ENCODE measurements at places on chromosomes 1 and 21.

- DNase-seq = no peak
Observed at GRCh38 chr1:6700853-6701436, 671 bp downstream of the DNAJC11 start.

DNA sequence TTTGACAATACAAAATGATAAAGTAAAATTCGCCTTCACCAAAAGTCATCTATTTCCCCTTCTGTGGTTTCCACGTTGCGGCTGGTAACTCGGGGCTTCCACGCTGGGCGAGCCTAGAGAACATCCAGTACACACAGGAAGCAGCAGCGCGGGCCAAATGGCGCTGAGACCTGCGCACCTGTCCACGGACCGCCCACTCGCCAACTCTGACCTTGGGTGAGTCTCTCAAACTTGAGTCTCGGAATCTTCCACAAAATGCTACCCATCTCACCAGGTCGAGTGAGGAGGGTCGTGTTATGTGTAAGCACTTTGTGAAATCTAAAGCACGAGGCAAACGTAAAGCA lies 820 bp upstream of the TTF2 start:
- DNase-seq = no peak

- peak; percentile 47 for DNase-seq
Observed at GRCh38 chr1:16189921-16190621, 22.4 kb downstream of the ARHGEF19 start.

- peak; percentile 91 for DNase-seq
Observed at GRCh38 chr21:26835027-26835713, 10.0 kb downstream of the ADAMTS1 start.

- DNase-seq = no peak
Observed at GRCh38 chr1:246482805-246483568, 24.1 kb downstream of the SMYD3 start.

DNA sequence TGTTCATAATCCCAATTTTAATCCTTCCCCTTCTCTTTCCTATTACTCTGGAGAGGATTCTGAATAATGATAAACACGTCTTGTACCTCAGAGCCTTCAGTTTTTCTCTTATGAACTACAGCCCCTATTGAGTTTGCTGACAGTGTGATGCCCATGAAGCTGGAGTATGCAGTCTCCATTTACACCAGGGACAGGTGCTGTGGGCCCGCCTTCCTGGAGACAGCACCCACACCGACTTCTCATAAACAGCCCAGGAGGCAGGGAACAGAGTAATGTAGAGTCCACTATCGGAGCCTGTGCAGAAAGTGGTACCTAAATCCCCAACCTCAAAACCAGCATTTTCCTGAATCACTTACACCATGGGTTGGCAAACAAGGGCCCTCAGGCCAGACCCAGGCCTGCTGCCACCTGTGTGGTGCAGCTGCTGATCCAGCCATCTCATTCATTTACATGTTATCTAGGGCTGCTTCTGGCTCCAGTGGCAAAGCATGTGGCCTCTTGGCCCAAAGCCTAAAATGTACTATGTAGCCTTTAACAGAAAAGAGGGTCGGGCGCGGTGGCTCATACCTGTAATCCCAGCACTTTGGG lies 95.1 kb upstream of the KRTAP19-8 start:
- DNase-seq = no peak

DNA sequence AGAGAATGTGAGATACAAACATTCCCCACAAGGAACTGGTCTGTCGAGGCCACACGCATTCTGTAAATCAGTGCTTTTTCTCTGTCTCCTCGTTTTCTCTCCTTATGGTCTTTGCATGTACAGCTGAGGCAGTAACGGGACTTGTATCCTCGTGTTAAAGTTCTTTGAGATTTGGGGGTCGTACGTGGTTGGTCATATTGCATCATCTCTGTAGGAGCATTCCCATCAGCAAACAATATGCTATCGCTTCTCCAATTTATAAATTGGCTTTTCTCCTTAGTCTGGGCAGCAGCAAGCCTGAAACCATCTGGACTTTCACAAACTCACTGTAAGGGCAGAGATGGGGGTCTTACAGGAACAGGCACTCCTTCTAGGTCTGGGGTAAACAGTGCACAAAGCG lies 13.0 kb upstream of the TRIM17 start:
- no peak for DNase-seq

DNA sequence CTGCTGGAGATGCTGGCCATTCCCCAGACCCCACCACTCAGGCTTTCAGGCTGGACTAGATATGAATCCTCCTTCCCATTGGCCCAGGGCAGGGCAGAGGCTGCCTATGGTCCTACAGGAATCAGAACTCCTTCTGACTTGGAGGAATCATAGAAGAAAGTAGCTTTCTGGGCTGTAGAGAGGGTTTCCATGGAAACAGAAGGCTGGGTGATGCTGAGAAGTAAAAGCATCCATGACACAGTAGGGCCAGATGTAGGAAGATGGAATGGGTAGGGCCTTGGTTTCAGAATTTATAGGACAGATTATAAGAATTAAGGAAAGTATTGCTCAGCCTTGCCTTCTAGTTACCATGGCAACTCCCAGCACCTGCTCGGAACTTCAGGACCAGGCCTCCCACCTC lies 9.0 kb downstream of the NT5C1A start:
- no peak for DNase-seq

GRCh38 chr1:9320520-9321479 lies 28.1 kb downstream of the SPSB1 start:
- no peak for DNase-seq

GRCh38 chr1:18109058-18109755 lies 1.6 kb downstream of the IGSF21 start:
- DNase-seq = no peak

GRCh38 chr1:39789571-39790110 lies 976 bp upstream of the BMP8B start:
- no peak for DNase-seq

GRCh38 chr1:11394592-11395245 lies 84.2 kb upstream of the DISP3 start:
- DNase-seq = no peak

- DNase-seq = no peak
Observed at GRCh38 chr1:110559157-110559556, 40.2 kb upstream of the KCNA10 start.

GRCh38 chr1:119771016-119771415 lies 2.3 kb upstream of the HMGCS2 start:
- no peak for DNase-seq

DNA sequence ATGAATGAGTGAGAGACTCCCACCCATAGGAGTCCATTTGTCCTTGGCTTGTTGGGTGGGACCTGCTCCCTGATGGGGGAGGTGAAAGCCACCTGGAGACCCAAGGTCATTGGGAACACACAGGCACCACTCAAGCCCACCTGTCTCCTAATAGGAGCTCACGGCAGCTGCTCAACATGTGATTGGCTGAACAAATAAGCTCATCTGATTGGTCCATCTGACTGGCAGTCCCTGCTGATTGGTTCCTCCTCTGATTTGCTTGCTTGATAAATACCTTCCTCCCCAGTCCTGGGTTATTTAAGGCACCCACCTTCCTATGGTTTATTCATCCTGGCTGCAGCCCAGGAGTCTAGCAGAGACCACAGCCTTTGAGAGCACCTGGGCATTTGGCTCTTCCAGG lies 502.9 kb downstream of the PTPRU start:
- no peak for DNase-seq

GRCh38 chr1:15948595-15949452 lies 27.1 kb downstream of the ZBTB17 start:
- peak; percentile 90 for DNase-seq

DNA sequence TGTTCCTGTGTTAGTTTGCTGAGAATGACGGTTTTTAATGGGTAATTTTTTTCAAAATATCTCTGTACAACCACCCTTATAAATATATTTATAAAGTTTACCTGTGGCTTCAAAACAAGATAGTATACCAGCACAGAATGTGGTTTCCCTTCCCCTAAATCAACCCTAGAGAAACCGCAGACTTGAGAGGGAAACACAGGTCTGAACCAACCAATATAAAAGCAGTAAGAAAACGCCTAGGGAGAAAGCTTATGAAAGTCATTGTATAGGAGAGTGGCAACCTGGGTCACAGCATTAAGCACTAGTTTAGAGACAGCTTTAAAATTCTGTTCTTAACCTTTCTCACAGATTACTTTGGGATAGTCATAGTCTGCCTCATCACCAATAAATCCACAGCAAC lies 180.6 kb upstream of the LHX8 start:
- DNase-seq = no peak

DNA sequence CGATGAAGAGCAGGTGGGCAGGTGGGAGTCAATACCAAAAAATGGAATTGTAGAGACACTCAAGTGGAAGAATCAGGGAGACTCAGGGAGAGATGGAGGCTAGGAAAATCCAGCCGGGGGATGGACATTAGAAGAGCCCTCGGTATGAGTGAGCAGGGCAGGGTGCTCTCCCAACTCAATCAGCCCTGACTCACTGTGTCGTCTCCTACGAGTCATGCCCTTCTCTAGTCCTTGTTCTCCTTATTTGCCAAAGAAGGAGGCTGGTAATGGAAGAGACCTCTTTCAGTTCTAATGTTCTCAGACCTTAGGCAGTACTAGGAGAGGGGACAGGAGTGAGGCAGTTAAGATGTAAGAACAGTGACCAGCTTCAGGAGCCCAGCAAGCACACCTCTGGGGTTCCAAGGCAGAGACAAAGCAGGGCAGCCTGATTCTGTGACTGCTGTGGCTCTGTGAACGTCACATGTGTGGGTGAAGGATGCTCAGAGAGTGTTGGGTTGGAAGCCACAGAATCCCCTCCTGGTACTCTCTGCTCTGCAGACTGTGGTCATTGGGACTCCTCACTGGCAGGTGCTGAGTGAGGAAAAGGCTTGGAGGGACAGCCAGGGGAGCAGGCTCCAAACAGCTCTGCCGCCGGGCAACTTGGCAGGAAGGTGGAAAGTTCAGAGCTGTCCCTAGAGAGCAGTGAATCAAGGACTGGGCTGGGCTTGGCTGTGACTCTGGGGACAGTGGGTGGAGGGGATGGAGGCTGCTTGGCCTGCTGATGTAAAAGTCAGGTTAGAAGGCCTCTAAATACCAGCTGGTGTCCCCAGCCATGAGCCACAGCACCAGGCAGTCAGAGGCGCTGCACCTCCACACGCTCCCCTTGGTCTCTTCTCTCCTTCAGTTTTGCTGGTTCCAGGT lies 11.1 kb upstream of the GJA5 start:
- DNase-seq = no peak

GRCh38 chr1:207077470-207078377 lies 10.9 kb upstream of the C4BPB start:
- DNase-seq = peak; percentile 77

DNA sequence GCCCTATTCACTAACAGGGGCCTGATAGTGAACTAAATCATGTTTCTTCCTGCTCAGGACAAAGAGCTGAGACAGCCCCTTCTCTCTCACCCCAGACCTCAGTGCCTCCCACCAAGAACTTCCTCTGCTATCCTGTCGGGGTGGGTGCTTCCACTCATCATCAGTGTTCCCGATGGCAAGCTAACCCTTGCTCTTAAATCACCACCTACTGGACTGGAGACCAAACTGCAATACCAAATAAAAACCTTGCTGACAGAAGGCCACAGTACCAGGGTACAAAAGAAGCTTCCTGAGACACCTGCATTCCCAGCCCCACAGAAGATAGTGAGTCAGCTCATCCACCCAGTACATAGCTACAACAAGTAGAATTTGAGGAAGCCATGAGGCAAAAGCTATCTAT lies 799.5 kb downstream of the LTN1 start:
- no peak for DNase-seq

- DNase-seq = no peak
Observed at GRCh38 chr1:245583575-245584330, 429.0 kb downstream of the KIF26B start.

DNA sequence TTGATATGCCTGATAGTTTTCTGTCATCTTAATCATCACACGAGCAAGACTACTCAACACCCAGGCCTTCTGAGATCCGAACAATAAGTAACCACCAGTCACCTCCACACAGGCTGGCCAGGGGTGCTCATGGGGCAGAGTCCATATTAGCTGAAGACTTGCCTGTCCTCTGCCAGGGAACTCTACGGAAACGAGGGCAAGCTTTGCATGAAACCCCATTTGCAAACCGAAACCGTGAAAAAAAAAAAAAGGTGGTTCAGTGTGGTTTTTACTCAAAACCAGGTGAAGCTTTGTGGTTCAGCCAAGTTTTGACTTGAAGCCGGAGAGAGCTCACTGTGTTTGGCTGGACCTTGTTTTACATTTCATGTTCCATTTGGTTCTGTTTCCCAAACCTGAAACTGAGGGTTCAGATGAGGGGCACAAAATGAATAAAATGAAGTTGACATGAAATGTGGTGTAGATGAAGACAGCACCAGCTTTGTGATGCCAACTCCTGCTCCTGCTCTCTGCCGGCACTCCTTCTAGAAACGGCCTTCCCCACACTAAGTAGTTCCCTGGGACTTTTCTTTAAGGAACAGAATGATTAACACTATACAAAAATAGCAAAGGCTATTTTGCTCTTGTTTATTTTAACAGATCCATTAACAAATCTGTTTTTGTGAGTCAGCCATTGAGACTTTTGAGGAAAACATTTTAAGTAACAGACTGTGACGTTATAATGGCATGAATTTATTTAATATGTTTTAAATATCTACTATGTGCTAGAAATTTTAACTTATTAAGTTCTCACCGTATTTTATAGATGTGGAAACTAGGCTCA lies 74.7 kb downstream of the RUNX1 start:
- DNase-seq = peak; percentile 15

DNA sequence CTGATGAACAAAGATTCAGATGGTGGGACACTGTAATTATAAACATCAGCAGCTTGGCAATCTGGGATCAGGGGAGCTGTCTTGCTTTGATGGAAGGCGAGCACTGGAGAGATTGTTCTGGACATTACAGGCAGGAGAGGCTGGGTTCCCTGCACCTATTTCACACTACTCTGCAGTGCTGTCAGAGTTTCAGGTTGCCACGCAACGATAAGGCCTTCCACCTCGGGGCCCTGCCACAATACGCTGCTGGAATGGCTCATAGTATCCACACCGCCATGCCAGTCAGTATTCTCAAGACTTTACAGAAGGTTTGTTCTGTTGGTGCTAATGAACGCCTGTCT lies 96.8 kb downstream of the GLIS1 start:
- DNase-seq = no peak

DNA sequence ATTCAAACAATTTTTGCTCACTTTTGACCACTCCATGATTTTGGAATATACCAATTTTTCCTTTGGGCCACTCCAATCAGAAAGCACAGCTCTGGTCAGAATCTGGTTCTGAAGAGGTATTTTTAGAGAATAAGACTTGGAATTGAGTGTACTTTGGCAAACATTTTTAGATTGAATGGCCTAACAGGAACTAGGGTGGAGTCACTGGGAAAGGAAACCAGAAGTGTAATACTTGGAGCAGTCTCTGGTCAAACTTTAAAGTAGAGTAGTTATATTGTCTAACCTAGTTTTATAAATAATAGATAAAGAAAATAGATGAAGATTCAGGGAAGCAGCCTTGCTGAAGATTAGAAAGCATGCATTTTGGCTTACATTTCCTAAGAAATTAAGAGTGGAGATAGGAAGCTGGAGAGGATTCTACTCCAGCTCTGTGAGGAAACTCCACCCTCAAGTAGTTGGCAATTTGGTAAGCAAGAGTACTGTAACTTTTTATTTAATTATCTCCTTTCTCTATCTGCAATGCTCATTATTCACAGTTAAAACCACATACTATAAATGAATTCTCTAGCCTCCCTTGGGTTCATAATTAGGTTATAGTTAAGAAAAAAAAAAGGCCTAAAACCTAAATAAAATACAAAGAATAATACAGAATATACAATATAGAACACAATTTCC lies 15.8 kb downstream of the STIL start:
- no peak for DNase-seq

GRCh38 chr1:195195423-195196057 lies 1412.7 kb downstream of the KCNT2 start:
- no peak for DNase-seq

Measured in fibroblast of gingiva (primary cell).